ENCODE measurements at places on chromosomes 6 and 20.

GRCh38 chr6:45927421-45928320 lies 88.0 kb downstream of the CLIC5 start:
- no peak for DNase-seq

DNA sequence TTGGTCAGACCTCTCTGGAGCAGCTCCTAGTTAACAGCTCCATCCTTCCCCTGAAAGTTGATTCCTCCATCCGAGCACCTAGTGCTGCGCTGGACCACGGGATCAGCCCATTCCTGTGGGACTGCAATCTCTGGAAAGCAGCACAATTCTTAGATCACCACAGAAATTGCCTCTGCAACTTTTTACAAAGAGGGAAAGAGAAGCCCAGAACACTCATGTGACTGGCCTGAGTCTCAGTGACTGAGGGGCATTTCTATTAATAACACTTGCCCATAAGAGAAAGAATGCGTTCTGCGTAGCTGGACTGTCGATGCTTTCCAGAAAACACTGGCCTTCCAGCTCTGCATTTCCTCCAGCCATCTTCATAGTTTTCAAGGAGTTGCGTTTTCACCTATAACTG lies 18.3 kb downstream of the MPC1 start:
- DNase-seq, result no peak

DNA sequence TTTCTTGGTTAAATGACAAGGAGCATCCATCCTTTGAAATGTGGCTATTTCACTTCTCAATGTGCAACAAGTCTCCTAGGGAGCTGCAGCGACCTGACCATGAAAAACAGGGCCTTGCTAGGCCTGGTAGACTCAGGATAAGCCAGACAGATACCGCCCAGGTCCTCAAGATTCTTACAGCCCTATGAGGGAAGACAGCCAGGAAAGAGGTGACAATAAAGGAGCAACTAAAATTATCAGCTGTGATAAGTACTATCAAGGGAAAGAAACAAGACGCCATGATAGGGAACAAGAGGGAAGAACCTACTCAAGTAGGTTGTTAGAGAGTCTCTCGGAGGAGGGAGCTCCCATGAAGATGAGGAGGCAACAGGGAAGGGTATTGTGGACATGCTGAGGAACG lies 51.4 kb upstream of the EMILIN3 start:
- DNase-seq, result no peak

DNA sequence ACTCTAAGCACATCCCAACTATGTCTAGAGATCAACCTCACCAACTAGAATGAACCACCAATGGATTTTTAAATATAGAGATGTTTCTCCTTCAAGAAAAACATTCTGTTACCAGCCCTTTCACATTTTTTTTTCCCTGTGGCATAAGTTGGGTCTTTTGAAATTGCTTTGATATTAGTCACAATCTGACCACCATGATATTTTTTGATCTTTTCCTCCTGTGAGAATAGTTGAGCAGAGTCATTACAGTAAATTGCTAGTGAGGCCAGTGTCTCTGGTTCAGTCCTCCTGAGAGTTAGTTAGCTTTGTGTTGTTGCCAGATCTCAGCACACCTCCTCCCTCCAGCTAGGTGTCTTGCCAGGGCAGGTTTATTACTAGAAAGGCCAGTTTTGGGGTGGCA lies 79.7 kb upstream of the MYLIP start:
- no peak for DNase-seq

GRCh38 chr6:11833626-11834592 lies 55.3 kb upstream of the ADTRP start:
- DNase-seq, result no peak

- DNase-seq, result no peak
Measured at GRCh38 chr6:79574630-79575225, 37.5 kb upstream of the LCA5 start.

GRCh38 chr20:21174516-21175239 lies 48.8 kb downstream of the KIZ start:
- no peak for DNase-seq

DNA sequence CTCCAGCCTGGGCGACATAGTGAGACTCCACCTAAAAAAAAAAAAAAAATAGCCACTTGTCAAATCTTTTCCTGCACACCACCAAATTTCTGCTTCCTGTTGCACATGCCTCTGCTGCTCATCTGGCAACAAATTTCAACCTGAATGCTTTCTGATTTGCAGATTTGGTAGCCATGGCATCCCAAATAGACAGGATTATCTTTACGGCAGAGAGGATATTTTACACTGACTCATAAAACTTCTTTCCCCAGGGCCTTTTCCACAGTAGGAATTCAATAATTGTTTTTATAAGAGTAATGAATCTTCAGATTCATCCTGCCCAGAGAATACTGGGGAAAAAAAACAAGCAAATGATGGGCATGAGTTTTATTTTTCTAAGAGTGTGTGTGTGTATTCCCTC lies 264.6 kb downstream of the FRK start:
- no peak for DNase-seq

GRCh38 chr6:15476631-15477380 lies 186.0 kb downstream of the DTNBP1 start:
- no peak for DNase-seq

DNA sequence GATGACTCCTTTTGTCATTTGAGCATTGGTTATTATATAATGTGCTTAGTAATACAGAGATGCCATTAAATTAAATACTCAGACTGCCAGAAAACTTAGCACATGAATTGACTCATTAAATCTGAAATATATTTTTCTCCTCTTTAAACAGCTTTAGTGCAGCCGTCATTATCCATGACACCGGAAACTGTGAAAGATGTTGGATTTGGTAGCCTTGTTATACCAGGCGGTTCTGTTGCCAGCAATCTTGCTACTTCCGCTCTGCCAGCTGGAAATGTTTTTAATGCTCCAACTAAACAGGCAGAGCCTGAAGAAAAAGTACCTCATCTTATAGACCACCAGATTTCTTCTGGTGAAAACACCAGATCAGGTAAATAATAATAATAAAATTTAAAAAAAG lies 97.6 kb downstream of the SCAF8 start:
- DNase-seq, result no peak

DNA sequence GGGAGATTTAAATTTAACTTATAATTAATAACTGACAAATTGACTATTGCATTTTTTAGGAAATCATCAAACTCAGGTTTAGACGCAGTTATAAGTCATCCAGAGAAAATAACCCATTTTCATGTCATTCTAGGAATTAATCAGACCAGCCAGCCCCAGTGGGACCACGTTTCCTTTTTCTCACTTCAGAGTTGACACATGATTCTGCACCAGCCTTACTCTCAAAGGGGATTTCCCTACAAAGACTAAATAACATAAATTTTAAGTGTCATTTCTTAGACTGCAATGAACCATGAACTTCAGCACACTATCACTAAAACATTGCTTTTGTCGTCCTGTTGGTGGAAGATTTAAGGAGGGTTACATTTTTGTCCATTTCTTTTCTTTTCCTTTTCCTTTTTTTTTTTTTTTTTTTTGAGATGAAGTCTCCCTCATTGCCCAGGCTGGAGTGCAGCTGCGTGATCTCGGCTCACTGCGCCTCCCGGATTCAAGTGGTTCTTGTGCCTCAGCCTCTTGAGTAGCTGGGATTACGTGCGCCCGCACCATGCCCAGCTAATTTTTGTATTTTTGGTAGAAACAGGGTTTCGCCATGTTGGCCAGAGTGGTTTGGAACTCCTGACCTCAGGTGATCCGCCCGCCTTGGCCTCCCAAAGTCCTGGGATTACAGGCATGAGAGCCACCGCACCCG lies 3.6 kb downstream of the IPCEF1 start:
- DNase-seq, result no peak

GRCh38 chr6:31887173-31888007 lies 8.6 kb upstream of the SLC44A4 start:
- DNase-seq, result no peak

DNA sequence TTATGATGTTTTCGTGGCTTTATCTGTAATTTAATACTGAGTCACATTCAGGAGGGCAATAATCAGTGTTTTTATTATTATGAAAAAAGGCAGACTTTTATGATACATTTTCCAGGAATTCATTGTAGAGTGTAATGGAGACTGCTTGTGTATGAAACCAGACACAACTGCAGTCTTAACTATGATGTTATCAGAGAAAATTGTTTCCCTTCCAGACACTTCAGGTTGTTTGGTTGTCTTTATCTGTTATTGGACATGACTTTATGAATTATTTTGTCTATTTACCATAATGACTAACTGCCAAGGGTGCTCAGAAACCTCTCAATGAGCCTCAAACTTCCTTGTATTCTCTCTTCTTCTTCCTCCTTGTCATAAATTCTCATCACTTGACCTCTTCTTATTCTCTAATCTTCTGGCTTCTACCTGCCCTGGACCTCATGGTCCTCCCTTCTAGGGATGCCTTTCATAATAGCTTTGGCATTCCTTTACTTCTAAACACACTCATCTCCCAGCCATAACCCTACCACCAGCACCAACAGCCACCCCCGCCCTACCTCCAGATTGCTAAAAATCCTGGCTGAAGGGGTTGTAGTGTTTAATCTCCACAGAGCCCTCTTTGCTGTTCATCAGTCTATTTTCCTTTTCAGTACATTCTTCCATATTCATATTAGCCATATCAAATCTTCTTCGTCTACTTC lies 492.5 kb downstream of the CDKAL1 start:
- no peak for DNase-seq

DNA sequence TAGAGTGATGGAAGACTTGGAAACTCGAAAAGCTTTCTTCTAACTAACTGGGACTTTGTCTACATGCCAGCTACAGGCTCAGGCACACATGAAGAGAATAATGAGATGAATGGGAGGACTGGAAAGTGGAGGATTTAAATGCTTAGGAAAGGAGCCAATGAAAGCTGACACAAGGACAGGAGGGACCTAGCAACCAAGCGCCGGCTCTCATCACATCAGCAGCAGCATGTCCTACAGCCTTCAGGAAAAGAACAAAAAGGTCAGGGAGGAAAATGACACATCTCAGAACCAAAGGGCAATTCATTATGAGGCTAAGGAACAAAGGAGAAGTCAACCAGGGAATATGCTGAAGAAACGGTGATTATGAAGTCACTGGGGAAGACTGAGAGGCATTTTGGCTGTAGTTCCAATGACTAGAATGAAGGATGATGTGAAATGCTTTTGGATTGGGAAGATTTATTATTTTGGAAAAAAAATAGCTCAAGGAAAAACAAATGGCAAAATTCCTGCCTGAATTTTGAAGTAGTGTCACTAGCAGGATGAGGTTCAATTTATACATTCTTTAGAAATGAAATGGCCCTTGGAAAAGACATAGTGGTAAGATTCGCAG lies 5.7 kb downstream of the BACH2 start:
- no peak for DNase-seq

DNA sequence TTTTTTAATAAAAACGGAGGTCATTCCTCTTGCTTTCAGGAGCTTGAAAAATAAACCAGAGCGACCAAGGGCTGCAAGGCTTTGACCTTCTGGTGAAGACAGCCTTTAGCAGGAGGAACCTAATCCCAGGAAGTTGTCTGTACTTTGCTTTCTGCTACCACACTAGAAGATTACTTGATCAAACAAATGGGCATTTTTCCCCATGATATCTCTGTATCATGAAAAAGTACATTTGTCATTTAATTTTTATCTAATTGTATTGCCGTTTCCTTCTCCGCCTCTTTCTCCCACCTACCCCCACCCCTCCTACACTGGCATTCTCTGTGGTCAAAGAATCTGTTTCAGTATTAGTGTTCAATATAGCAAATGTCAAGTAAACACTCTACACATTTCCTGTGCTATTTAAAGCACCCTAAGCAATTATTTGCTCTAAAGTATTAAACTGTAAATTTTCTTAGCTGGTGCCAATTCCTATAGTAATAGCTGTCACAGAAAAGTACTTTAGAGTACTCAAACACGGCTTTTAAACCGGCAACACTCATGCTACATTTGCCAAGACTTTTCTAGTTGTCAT lies 29.7 kb downstream of the ATXN1 start:
- DNase-seq, result no peak

DNA sequence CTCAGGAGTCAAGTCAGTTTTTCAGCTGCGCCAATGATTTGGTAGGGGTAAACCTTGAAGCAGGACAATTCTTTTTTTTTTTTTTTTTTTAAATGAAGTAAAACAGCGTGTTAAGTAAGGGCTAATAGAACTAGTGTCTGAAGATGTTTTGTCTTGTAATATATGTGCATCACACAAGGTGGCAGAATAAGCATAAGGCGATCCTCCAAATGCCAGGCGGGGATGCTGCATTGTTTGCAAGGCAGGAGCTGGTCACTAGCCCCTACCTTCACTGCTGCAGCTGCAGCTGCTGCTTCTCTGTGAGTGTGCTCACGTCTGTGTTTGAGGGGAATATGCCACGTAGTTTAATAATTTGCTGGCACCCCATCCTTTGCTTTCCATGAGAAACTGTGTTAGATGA lies 272.7 kb upstream of the MAP3K7 start:
- no peak for DNase-seq
